T-cell (primary cell): ENCODE measurements at places on chromosomes 5 and 9.

DNA sequence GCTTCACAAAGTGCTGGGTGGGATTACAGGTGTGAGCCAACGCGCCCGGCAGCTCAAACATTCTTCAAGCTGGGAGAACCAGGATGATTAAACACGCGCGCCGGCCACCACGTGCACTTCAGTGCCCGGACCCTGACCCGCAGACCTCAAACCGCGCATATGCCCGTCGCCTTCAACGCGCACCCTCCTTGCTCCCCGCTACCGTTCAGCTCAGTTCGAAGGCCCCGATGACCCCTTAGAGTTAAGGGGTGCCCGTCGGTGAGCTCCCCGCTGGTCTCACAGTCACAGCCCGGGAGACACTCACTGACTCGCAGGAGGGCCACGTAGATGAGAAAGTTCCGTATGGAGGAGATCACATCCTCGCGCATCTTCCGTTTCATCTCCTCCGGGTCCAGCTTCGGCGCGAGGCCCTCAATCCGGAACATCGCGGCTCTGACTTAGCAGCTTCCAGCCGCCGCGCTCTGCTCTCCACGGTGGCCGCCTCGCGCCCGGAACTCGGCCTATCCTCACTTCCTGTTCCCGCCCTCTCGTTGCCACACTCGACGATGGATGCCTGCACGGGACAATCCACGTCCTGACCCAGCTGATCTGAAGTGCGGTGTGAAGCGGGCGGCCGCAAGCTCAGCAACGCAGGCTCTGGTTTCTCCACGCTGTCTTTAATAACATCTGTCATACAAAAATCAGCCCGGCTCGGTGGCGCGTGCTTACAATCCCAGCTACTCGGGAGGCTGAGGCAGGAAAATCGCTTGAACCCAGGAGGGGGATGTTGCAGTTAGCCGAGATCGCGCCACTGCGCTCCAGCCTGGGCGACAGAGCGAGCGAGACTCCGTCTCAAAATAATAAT, at the start of gene TOMM5:
Gene TOMM5 (minus strand): TSS at position 490 of the 844 bp plus-strand sequence. CDS start 65 bp downstream, at position 425.
- H3K27me3 ChIP-seq: no peaks in the 10 kb centered on the region
- DNase-seq: peak; percentile 89
- H3K4me3 ChIP-seq: peak within 1 kb of the TSS; percentile 98
- peaks cover 19% of the 10 kb centered on the region for H3K36me3 ChIP-seq
- peak within 1 kb of the TSS; percentile 66 for H3K27ac ChIP-seq

- H3K27me3 ChIP-seq: peaks cover 26% of the 10 kb centered on the region
- peak overlapping the region; percentile 84 for H3K4me3 ChIP-seq
- H3K36me3 ChIP-seq: no peaks in the 10 kb centered on the region
- no peak overlapping the region for H3K27ac ChIP-seq
- peaks cover 11% of the 10 kb centered on the region for H3K4me1 ChIP-seq
Observed at GRCh38 chr5:181205761-181206649, 1.0 kb upstream of the TRIM7 start.

DNA sequence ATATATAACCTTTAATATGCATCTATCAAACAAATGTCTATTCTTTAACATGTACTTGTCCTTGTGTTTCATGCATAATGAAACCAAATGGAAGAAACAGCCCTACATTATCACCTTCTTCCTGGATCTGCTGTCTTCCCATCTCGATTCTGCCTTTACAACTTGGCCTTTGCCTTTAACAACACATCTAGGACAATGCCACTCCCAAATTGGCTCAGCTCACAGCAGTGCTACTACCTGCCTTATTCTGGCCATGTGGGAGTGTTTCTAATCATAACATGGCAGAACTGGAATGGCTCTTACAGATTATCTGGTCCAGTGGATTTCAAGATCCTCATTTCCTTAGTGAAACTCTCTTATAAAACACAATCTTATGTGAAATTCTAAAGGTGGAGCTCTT, 176.5 kb downstream of the CARTPT start:
- peaks cover 7% of the 10 kb centered on the region for H3K27me3 ChIP-seq
- no peaks in the 10 kb centered on the region for H3K36me3 ChIP-seq
- DNase-seq: no peak
- no peak overlapping the region for H3K4me3 ChIP-seq
- no peak overlapping the region for H3K27ac ChIP-seq
- H3K4me1 ChIP-seq: no peaks in the 10 kb centered on the region

DNA sequence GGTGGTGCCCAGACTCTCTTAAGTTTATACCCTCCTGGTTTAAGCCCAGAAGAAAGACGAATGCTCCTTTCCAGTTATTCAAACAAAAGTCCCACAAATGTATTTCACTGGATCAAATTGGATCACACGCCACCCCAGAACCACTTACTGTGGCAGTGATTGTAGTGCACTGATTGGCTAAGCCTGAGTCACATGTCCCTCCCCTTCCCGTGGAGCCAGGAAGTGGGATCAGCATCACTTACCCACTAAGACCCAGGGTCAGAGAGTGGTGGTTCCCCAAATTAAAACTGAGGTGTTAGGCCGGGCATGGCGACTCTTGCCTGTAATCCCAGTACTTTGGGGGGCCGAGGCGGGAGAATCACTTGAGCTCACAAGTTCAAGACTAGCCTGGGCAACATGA, 29.5 kb upstream of the CCDC180 start:
- H3K4me1 ChIP-seq: no peaks in the 10 kb centered on the region
- H3K27ac ChIP-seq: no peak overlapping the region
- peaks cover 15% of the 10 kb centered on the region for H3K36me3 ChIP-seq

DNA sequence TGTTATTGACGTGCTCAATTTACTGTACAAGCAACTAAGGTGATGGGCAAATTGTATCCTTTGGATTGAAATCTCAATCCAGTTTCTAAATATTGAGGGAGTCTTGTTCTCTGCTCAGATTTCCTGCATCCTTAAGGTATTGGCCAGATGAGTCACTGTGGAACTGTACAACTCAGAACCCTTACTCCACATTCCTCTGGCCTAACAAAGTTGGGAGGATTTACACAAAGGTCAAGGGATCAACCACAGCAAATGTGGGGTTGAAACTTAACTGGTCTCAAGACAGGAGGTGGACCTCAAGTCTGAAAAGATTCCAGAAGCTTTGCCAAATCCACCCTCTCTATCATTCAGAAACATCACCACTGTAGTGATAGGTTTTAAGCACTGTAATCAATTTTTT, 81.5 kb upstream of the AGXT2 start:
- H3K36me3 ChIP-seq: no peaks in the 10 kb centered on the region
- DNase-seq: no peak
- H3K4me3 ChIP-seq: no peak overlapping the region
- peaks cover 2% of the 10 kb centered on the region for H3K4me1 ChIP-seq
- H3K27me3 ChIP-seq: no peaks in the 10 kb centered on the region
- no peak overlapping the region for H3K27ac ChIP-seq

- H3K36me3 ChIP-seq: no peaks in the 10 kb centered on the region
- no peaks in the 10 kb centered on the region for H3K27me3 ChIP-seq
- H3K4me1 ChIP-seq: peaks cover 8% of the 10 kb centered on the region
- H3K27ac ChIP-seq: no peak overlapping the region
- DNase-seq: no peak
Observed at GRCh38 chr9:6409811-6410210, 3.2 kb upstream of the UHRF2 start.

DNA sequence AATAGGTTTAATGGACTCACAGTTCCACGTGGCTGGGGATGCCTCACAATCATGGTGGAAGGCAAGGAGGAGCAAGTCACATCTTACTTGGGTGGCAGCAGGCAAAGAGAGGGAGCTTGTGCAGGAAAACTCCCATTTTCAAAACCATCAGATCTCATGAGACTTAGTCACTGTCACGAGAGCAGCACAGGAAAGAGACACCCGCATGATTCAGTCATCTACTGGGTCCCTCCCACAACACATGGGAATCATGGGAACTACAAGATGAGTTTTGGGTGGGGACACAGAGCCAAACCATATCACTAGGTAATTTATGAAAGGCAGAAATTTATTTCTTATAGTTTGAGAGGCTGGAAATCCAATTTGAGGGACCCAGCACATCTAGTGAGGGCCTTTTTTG, 40.0 kb downstream of the MTREX start:
- peaks cover 5% of the 10 kb centered on the region for H3K36me3 ChIP-seq
- no peak for DNase-seq
- no peaks in the 10 kb centered on the region for H3K4me1 ChIP-seq
- H3K4me3 ChIP-seq: no peak overlapping the region
- H3K27me3 ChIP-seq: no peaks in the 10 kb centered on the region

DNA sequence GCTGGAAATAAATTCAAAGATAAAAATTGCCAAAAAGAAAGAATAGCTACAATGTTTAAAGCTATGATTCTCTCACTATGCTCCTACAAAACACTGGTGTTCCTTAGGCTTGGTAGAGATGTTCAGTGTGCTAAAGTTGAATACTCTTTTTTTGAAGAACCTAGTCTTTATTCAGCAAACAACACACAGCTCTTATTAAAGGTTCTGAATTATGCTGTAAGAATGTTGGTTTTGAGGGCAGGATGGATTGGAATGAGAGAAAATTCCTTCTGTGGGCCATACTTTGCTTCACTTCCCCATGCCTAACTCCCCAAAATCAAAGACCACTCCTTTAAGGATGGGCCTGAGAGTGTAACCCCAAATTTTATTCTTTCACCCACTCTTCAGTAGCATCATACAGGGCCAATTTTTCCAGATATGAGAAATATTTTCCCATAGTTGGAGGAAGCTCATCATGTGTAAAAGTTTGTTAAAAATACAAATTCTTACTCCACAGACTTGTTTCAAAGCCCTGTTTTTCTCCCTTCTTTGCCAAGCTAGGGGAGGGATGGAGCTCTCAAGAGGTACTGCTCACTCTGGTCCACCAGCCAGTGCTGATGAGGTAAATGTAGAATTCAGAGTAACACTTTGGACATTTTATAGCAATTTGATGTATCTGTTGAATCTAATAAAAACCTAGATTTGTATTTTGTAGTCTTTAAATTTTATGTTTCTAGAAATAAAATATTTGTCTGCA, 99.3 kb downstream of the GDNF start:
- no peak for DNase-seq
- no peaks in the 10 kb centered on the region for H3K4me1 ChIP-seq
- H3K27me3 ChIP-seq: no peaks in the 10 kb centered on the region
- H3K36me3 ChIP-seq: peaks cover 7% of the 10 kb centered on the region
- no peak overlapping the region for H3K27ac ChIP-seq

DNA sequence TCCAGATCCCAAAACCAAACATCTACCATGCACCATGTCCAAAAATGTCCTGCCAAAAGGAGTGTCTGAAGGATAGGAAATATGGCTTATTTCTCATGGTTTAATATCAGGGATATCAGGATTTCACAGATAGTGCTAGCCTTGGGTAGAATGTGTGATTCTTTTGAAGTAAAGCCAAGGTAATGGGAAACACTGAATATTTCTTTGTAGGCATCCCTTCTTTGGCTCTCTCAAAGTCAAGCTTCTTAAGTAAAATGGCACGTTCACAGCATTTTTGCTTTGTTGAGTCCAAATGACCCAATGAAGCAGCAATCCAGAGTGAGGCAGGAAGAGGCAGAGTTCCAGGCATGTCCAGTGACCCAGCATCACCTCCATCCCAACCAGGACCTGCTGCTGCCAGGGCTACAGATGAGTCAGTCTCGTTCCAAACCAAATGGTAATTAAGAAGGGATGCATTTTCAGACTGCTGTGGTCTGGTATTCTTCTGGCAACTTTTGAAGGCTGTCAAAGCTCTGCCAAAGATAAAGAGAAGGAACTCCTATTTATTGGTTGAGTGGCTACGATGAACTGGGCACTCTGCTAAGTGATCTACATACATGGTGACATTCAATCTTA, 678.8 kb upstream of the KLF4 start:
- H3K27me3 ChIP-seq: no peaks in the 10 kb centered on the region
- H3K36me3 ChIP-seq: no peaks in the 10 kb centered on the region
- H3K27ac ChIP-seq: no peak overlapping the region
- no peak for DNase-seq
- no peak overlapping the region for H3K4me3 ChIP-seq

- H3K4me3 ChIP-seq: no peak overlapping the region
- no peak for DNase-seq
- H3K27me3 ChIP-seq: peaks cover 27% of the 10 kb centered on the region
- no peaks in the 10 kb centered on the region for H3K36me3 ChIP-seq
- H3K4me1 ChIP-seq: no peaks in the 10 kb centered on the region
Observed at GRCh38 chr5:149680810-149681221, 49.3 kb upstream of the PPARGC1B start.

- no peaks in the 10 kb centered on the region for H3K4me1 ChIP-seq
- no peaks in the 10 kb centered on the region for H3K27me3 ChIP-seq
- no peak overlapping the region for H3K27ac ChIP-seq
- H3K36me3 ChIP-seq: no peaks in the 10 kb centered on the region
Observed at GRCh38 chr5:84248013-84248412, 136.7 kb downstream of the EDIL3 start.

DNA sequence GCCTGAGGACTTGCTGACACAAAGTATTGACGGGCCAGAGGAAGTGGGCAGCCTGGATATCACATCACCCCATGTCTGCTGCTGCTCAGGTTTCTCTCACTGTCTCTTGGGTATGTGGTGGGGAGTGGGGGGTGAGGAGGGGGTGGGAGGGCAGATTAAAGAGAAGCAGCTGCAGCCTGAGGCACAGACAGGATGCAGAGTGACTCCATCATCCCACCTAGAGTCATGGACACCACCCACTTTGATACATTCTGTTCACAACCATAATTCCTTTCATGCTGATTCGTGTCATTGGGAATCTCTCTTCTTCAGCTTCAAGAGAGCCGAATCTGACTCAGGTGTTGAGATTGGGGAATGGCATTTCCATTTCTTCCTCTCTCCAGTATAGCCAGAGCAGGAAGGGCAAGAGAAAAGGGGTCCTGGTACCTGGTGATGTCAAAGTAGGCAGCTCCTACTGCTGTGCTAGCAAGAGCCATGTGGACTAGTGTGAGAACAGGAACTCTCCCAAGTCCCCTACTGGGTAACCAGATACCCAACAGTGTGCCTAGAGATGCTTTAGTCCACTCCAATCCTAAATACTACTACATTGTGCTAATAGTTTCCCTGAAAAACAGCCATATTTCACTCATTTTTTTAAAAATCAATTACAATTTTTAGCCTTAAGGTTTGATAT, 22.4 kb downstream of the GRAMD2B start:
- no peaks in the 10 kb centered on the region for H3K27me3 ChIP-seq
- DNase-seq: no peak
- H3K36me3 ChIP-seq: no peaks in the 10 kb centered on the region
- H3K4me3 ChIP-seq: no peak overlapping the region

DNA sequence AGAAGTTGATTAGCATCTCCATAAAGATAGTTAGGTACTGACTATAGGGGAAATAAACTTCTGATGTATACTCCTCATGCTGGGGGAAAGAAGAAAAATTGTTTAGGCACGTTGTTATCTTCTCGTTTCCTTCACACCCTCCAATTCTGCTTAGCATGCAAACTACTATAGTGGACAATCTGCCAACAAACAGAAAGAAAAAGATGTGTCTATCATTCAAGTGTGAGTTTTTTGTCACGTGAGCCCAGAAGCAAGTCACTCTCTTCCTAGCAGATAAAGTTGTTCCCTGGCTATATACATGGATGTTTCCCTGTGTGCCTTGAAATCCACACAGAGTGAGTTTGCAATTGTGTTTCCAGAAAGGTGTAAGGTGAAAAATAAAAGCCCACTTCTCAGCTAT, 318.4 kb downstream of the CWC27 start:
- no peaks in the 10 kb centered on the region for H3K36me3 ChIP-seq
- no peaks in the 10 kb centered on the region for H3K27me3 ChIP-seq

- peaks cover 4% of the 10 kb centered on the region for H3K36me3 ChIP-seq
- no peak overlapping the region for H3K4me3 ChIP-seq
- H3K4me1 ChIP-seq: peaks cover 37% of the 10 kb centered on the region
- no peak overlapping the region for H3K27ac ChIP-seq
- no peak for DNase-seq
- no peaks in the 10 kb centered on the region for H3K27me3 ChIP-seq
Observed at GRCh38 chr5:180289433-180289832, 2.5 kb downstream of the MAPK9 start.

- H3K27ac ChIP-seq: no peak overlapping the region
- H3K36me3 ChIP-seq: no peaks in the 10 kb centered on the region
- H3K4me1 ChIP-seq: no peaks in the 10 kb centered on the region
- H3K4me3 ChIP-seq: no peak overlapping the region
Observed at GRCh38 chr9:95831810-95832209, 43.7 kb upstream of the ERCC6L2 start.

GRCh38 chr5:180104168-180104530, 32.6 kb upstream of the RNF130 start:
- H3K4me1 ChIP-seq: no peaks in the 10 kb centered on the region
- H3K27ac ChIP-seq: no peak overlapping the region
- H3K36me3 ChIP-seq: no peaks in the 10 kb centered on the region
